Activated T-helper 1 cell treated with Interleukin-2 at 50 U/mL for 16 hours (primary cell): ENCODE measurements at places on chromosomes 4 and X.

GRCh38 chr4:91222014-91222413 lies 1081.8 kb upstream of the GRID2 start:
- DNase-seq, result no peak

DNA sequence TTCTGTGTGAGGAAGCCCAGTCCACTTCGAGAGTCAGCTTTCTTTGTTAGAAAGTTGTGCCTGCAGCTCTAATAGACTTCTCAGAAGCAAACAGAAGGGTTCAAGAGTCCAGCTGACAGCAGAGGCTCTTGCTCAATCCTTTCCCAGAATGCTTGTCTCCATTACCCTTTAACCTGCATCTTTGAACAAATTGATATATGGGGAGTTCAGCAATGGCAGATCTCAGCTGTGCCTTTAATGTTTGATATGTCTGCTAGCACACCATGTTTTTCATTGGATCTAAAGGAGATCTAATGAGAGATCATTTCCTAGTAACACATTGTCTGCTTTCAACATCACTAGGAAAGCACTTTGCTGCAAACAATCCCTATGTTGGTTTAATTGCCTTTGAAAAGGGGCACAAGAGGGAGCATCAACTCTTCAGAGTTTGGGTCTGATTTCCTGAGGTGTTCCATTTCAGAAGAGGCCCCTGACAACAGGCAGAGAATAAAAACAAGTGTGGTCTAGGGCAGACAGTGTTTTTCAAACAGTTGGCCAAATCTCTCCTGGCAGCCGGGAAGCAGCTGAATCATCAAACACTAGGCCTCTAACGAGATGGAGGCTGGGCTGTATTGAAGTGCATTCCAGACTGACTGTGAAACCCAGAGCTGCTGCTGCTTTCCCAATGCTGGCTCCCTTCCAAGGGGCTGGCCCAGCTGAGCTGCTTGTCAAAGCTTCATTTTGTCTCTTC lies 55.5 kb downstream of the LUZP4 start:
- no peak for DNase-seq

DNA sequence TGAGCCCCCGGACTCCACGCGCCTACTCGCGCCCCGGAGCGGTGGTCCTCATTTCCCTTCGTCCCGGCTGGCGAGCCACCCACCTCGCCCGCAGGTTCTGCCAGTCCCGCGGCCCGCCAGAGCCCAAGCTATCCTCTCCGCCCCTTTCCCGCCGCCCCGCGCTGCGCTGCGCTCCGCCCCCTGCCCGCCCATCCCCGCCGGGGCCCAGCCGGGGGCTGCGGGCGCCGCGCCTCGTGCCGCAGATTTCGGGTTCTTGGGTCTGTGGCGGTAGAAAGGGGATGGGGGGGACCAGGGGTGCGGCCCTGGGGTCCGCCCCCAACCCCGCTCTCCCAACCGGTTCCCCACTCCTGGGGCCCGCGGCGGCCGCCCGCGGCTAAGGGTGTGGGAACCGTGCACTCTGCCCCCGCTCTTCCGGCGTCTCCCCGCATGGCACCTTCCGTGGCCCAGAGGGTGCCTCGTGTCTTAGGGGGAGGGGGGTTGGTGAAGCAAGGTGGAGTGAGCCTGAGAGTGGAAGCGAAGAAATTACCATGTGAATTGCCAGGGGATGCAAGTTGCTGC lies 650.8 kb upstream of the DIPK2B start:
- DNase-seq, result peak; percentile 23

DNA sequence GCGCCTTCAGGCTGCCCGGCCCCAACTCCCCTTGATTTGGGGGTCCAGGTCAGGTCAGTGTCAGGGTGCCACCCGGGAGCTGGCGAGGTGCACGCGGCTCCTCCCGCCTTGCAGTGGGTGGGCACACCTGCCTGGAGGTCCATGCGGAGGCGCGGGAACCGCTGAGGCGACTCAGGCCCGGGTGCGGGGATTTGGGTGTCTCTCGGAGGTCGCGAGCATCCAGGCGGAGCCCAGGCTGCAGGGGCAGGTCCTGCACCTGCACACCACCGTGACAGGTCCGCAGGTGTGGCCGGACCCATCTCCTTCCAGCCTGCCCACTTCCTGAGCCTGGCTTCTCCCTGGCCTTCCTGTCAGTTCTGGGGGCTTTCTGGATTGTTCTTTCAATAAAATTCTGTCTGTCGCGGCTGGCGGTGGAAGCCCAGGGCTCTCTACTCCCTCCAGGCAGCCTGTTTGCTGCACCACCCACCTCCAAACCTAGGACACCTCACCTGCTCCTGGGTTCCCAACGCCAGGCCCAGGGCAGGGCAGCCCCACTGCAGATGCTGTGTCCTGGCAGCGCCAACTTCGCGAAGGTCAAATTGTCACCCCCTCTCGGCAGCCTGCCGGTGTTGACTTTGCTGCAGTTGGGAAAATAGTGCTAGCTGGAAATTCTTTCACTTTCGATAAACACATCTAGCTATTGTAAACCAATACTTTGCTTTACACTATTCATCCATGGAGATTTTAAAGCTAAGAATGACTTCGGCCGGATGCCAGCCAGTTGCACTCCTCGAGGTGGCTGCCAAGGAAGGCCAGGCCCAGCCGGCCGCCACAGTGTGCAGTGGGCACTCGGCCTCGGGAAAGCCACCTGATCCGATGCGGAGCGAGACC lies 35.9 kb downstream of the FGFRL1 start:
- DNase-seq, result no peak

DNA sequence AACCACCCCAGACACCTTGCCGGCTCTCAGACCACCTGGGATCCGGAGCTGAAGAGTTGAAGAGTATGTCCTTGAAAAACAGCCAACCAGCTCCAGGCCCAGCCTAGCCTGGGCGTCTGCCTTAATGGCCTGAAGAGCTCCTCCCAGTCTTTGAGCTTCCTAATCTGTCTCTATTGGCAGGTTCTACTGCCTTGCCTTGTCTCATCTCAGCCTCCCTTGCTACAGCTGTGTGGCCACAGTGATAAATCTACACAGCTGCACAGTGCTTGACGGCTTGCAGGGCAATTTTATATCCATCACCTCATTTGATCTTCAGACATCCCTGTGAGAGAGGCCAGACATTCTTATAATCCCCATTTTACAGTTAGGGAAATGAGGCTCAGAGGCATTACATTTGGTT lies 19.9 kb downstream of the AWAT2 start:
- DNase-seq, result no peak
